ENCODE measurements at places on chromosomes 2 and 18. TPM values are rescaled to one million over a fixed set of nuclear protein-coding genes. Genes with fewer than 3 reads are reported as not detected.
A peak's percentile ranks its signal among the peaks of the same experiment; 100 is the strongest.

VAMP5 gene
- polyA plus RNA-seq: 77.3 TPM

TRIP12 gene
- 52.8 TPM for polyA plus RNA-seq

GREB1L gene
- polyA plus RNA-seq: 0.08 TPM

DSG4 gene
- not detected for polyA plus RNA-seq

ABCB11 gene
- polyA plus RNA-seq: 0.02 TPM

VWA3B gene
- 3.5 TPM for polyA plus RNA-seq

SIX3 gene
- not detected for polyA plus RNA-seq

CABYR gene
- 0.39 TPM for polyA plus RNA-seq

G6PC2 gene
- 0.01 TPM for polyA plus RNA-seq

CWC22 gene
- 11.1 TPM for polyA plus RNA-seq

C2orf66 gene
- 0.02 TPM for polyA plus RNA-seq

NTSR2 gene
- not detected for polyA plus RNA-seq

EHD3 gene
- polyA plus RNA-seq: 4.3 TPM

SP3 gene
- polyA plus RNA-seq: 14.5 TPM

HRH4 gene
- polyA plus RNA-seq: 0.19 TPM

DPP4 gene
- 7.2 TPM for polyA plus RNA-seq

DYTN gene
- not detected for polyA plus RNA-seq

ARHGAP28 gene
- 1.4 TPM for polyA plus RNA-seq

RPL37A gene
- polyA plus RNA-seq: 4,048 TPM

IL1F10 gene
- polyA plus RNA-seq: not detected

CDH19 gene
- 0.67 TPM for polyA plus RNA-seq

NABP1 gene
- polyA plus RNA-seq: 66.3 TPM

DYSF gene
- polyA plus RNA-seq: 12.9 TPM

GRCh38 chr2:127398239-127398590, 10.4 kb upstream of the MAP3K2 start:
- peak; percentile 69 for DNase-seq

GRCh38 chr2:9273486-9274130, 67.0 kb downstream of the ASAP2 start:
- DNase-seq: no peak

GRCh38 chr2:99156891-99157290, 2.1 kb downstream of the LIPT1 start:
- DNase-seq: no peak

- peak; percentile 81 for DNase-seq
Observed at GRCh38 chr2:217650716-217651360, 352.0 kb downstream of the TNS1 start.

- DNase-seq: no peak
Observed at GRCh38 chr18:26056291-26056690, 34.1 kb downstream of the SS18 start.

DNA sequence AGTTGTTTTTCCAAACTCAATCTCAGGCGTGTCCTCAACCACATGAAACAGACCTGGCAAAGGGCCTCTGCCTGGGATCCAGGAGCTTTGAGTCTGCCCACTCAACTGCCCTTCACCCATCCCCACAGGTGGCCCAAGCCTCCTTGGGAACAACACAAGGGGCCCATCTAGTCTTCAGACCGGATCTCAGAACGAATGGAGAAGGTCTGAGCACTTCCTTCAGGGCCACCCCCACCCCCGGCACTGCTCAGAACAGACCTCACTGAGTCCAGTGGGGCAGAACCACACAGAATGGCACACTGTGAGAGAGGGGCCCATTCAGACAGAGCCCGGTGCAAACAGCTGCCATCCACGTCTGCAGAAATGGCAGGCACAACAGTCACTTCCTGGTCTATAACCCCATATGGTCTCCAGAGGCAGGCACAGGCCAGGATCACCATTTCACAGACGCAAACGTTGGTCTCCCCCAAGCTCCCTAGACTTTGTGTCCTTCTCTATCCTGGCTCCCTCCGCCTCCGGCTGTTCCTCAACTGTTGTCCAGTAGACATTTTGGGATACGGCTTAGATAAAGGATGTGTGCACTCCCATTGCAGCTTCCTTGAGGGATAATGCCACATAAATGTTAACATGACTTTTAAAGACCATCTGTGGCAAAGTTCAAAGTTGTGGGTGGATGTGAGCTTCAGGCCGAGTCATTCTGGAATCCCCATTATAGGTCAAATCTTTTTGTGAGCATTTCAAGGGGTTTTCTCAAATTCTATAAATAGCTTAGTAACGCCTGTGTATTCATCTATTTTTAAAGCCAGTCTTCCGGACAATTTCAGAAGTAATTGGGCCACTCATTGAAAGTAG, 149.7 kb downstream of the SMAD7 start:
- DNase-seq: no peak

- DNase-seq: peak; percentile 15
Observed at GRCh38 chr18:8423051-8423557, 186.1 kb upstream of the RAB12 start.

DNA sequence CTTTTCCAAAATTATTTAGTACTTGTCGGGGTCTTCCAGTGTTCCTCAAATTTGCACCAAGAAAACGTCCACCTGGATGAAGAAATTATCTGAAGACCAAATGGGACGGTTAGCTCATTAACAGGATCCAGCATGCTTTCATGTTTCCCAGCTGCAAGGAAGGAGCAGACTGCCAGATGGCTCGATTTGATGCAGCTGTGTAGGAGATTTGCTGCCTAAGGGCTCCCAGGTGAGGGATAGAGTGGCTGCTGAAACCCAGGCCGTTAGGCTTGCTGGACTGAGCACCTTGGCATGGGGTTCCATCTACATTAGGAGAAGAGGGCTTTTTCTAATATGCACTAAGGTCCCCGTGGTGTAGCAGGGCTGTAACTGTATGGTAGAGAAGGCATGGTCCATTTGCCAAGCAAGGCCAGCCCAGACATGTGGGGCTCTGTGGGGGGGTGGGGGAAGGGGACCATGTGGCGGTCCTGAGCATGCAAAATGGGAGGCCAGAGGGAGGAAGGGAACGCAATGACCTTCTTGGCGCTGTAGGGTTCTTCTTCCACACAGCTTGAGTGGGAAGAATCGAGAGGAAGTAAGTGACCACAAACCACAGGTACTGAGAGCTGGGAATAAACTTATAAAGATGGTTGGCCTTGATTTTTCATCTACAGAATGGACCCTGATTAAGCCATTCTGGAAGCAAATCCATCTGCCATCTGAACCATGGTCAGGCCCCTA, 144.0 kb downstream of the TMEM163 start:
- no peak for DNase-seq

DNA sequence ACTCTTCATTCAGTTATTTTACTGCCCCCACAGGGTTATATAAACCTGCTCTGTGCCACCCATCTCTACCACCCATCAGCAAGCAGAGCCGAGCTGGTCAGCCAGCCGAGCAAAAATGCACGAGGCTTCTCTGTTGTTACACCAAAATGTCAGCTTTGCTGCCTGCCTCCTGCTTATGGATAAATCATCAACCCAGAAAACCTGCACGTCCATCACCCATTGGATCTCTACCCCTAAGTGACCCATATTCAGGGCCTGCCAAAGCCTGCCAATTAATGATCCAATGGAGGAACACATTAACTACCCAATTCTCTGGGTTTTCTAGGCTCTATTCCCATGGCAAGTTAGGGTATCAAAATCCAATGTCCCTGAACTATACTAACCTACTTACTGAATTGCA, 365.5 kb upstream of the ACVR2A start:
- no peak for DNase-seq

- DNase-seq: no peak
Observed at GRCh38 chr2:167814881-167815718, 432.3 kb downstream of the STK39 start.

- peak; percentile 64 for DNase-seq
Observed at GRCh38 chr2:66437109-66437690, 2.3 kb downstream of the MEIS1 start.

GRCh38 chr2:209696836-209697711, 74.6 kb upstream of the UNC80 start:
- no peak for DNase-seq

- no peak for DNase-seq
Observed at GRCh38 chr2:240157147-240157470, 16.7 kb upstream of the OTOS start.

DNA sequence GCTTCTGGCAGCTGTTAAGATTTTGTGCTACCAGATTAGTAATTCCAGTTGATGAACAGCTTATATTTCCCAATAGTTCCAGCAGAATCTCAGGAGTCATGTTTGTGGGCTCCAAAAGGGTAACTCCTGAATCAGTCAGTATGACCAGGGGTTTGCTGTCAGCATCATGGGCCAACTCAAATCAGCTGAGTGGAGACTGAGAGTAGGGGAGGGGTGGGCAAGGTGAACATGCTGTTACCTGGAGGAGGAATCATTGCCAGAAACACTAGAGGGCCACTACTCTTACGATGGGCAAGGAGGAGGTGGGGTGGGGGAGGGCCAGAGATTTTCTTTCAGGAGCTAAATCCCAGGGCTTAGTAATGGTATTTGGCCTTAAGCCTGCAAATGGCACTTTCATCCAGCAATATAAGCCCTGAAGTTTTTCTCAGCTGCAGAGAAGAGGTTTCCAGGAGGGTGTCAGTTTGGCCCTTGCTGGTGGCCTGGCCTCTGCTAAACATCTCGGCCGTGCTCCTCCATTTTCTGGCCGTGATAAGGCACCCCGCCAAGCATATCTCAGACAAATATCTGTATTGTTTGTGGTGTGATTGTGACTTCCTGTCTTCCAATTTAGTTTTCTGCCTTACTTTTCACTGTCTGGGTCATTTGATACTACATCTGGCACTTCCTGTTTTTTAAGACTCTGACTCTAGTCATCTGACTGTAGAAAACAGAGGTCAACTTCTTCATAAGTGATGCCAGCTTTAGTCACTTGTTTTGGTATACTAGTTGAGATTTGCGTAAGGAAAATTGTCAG, 120.5 kb upstream of the CXCR4 start:
- no peak for DNase-seq

- DNase-seq: no peak
Observed at GRCh38 chr2:59900728-59901452, 652.6 kb downstream of the BCL11A start.

DNA sequence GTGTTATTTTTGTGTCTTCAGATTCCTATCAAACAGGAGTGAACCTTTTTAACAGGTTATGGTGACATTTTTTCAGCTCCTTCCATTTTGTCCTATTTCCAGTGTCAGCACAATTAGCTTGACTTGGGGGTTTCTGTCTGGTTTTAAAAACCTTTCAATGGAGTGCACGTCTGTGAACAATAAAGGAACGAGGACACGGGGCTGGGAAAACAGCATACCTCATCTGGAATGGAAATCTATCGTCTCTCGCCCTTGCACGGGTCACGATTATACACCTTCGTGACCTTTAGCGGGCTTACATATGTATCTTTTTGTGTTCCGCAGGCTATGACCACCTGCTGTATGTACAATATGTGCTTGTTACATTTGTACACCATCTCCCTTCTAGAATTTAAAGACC, 2.3 kb upstream of the ZNF532 start:
- DNase-seq: no peak

DNA sequence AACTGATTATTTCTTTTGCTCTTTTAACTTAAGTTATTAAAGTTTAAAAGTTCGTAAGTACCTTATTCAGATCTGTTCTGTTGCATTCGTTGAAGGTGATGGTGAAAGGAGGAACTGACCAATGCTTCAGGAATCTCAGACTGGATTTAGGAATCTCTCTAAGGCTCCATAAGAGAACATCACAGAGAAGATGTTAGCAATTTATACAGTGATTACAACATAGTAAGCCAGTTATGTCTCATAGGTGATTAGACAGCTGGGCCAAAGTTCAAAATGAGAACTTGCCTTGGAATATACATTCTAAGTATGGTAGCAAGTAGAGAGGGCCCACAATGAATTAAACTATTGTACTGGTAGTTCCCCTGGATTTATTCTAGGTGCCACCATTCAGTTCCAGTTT, 3.2 kb downstream of the MARS2 start:
- no peak for DNase-seq

DNA sequence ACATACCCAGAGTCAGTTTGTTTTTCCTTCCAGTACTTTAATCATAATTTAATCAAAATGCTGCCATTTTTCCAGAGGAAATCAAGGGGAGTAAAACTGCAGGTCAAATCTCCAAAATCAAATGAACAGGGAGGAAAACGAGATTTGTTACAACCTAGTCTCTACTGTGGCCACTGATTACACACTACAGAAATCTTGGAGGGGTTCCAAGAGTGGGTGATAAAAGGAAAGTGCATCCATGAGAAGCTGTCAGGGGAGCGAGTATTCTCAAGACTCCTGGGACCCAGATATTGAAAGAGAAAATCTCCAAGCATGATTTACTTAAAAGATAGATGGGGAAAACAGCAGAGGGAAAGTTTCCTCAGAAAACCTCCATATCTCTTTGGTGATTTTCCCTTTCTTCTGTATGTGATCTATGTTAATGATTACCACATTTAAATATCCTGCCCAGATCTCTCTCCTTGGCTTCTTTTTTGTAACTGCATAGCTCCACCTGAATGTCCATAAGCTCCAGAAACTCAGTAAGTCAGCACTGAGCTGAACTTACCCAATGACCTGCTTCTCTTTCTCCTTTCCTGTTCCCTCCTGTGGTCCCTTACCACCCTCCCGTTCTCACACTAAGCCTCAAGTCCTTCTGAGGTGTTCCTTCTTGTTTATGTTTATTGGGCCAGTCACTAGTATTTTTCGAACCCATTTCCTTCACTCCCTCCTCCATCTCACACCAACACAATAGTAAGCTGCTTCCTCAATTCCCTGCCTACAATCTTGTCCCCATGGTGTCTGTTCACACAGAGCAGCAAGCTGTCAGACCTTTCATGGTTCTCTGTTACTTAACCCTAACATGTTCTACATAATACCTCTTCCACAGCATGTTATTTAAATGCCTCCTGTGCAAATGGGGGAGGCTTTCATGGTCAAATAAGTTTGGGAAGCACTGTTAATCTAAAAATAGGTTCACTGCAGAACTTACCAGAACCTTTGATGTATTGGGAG, 73.9 kb upstream of the TWSG1 start:
- no peak for DNase-seq

- DNase-seq: peak; percentile 53
Observed at GRCh38 chr2:56185582-56186046, 1.8 kb downstream of the CCDC85A start.

- DNase-seq: peak; percentile 18
Observed at GRCh38 chr2:74148457-74149246, 940 bp upstream of the BOLA3 start.

DNA sequence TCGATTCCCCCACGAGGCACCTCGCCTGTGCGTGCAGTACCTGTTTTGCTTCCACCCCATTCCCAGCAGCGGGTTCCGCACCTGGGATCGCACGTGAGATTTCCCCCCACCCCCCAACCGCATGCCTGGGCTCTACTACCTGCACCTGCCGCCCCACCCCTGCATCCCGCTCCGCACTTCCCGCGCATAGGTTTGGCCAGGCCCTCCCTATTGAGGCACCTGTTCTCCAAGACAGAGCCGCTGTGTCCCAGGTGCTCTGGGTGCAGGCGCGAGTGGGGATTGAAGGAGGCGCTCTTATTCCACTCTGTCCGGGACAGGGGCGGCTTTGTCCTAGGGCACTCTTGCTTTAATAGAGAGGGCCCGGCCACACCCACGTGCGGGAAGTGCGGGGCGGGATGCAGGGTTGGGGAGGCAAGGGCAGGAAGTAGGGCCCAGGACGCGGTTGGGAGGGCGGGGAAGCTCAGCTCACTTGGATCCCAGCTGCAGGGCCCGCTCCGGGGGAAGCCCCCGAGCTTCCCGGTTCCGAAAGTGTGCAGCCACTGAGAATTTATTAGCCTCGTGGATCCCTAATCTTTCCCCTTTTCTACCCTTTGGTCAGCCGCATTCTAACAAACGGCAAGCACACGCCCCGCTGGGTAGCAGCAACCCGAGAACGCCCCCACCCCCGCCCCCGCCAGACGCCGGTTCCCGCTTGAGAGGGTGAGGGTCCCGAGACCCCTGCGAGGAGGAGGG, 670 bp upstream of the MOCOS start:
- peak; percentile 29 for DNase-seq
